AG10803 (cell line): ENCODE measurements at places on chromosomes 6 and 20.

DNA sequence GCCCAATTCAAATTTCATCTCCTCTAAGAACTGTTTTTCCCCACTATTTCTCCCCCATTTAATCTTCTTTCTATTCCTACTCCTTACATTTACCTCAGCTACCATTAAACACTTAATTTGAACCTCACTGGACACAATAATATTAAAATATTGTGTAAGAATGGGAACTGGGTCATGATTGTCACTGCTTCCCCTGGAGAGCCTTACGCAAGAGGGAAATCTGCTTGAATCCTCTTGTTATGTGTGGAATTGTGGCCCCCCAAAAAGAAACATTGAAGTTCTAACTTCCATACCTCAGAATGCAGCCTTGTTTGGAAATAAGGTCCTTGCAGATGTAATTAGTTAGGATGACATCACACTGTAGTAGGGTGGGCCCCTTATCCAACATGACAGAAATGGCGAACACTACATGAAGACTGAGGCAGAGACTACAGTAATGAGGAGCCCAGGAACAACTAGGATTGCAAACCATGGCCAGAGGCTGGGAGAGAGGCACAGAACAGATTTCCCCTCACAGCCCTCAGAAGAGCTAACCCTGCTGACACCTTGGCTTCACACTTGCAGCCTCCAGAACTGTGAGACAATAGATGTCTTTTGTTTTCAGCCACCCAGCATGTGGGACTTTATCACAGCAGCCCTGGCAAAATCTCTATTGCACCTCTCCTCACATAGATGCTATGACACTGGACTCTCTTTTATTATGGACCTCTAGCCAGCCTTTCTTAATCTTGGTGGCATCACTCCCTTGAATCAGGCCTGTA lies 29.9 kb downstream of the HIVEP2 start:
- no peak for DNase-seq

- DNase-seq, result no peak
Observed at GRCh38 chr6:57158658-57159057, 13.5 kb upstream of the BAG2 start.

DNA sequence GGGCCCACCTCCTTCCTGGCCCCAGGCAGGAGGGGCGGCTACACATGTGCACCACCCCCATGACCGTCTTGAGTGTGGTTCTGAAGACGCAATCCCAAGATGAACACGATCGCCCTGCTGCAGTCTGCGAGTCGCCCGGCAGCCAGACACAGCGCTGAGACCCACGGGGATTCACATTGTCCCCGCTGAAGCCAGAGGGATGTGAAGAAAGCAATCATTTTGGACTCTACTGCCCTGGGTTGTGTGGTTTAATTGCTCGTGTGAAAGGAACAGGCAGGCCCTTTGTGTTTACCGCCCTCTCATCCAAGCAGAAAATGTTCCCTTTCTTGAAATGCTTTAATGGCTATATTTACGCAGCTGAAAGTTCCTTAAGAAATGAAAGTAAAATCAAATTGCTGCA lies 279.5 kb downstream of the TAF4 start:
- no peak for DNase-seq

- DNase-seq, result no peak
Observed at GRCh38 chr6:7960848-7961247, 50.3 kb upstream of the TXNDC5 start.

DNA sequence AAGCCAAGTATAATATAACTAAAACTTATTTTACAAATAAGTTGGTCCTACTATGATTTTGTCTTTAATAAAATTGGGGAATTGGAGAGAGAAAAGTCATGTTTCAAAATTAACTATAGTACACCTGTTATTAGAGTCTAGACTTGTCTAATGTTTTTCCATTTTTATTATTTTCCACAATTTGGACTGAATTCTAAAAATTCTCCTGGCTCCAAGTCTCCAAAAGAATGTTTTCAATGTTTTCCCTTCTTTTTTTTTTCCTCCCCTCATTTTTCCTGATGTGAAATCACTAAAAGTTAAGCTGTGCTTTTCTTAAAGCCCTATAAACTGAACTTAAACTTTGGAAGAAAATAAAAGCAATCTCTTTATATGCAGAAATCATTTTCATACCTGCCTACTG lies 11.3 kb downstream of the PTGIS start:
- DNase-seq, result no peak

DNA sequence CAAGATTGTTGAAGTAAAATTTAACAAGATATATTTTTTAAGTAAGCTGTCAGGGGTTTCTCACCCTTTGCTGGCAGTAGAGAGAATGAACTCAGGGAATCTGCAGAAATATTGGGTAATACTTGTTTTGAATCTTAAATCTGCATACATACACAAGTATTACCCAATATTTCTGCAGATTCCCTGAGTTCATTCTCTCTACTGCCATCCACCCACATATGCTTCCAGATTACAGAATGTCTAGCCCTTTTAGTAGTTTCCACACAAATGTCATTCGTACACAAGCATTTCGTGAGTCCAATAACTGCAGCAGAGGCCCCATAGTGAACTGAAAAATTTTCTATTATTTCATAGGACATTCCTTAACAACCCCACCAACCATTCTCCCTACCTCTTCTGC lies 69.6 kb upstream of the TNFRSF21 start:
- no peak for DNase-seq

DNA sequence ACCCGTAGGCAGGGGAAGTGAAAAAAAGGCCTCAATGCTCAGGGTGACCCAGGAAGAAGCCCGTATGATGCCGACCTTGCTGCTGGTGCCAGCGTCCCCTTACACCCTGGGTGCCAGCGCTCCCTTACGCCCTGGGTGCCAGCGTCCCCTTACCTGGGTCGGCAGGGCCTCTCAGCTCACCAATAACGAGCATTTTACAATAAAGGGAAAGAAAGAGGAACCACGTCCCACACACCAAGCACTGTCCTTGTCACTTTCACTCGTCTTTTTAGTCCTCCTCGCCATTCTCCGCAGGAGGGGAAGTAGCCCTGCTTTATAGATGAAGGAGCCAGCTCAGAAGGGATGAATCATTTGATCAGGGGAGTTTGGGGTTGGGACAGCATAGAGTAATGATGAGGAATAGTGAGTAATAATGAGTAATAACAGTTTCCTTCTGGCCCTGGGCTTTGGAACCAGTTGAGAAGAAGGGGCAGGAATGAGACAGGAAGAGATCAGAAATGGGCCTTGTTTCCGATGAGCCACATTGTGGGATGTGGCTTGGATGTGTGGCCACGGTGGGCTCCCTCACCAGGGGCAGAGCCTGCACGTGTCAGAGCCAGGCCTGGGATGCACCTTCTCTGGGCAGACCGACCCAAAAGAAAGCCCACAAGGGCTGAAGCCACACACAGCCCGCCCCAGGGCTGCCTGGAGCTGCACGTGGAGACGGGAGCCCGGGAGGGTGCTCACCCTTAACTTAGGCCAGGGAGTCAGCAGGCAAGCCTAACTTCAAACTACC lies 75.7 kb downstream of the SYNJ2 start:
- peak; percentile 95 for DNase-seq
